ENCODE measurements at places on chromosomes 1 and 21. TPM values are rescaled to one million over a fixed set of nuclear protein-coding genes. Genes with fewer than 3 reads are reported as not detected.
A peak's percentile ranks its signal among the peaks of the same experiment; 100 is the strongest.

DNA sequence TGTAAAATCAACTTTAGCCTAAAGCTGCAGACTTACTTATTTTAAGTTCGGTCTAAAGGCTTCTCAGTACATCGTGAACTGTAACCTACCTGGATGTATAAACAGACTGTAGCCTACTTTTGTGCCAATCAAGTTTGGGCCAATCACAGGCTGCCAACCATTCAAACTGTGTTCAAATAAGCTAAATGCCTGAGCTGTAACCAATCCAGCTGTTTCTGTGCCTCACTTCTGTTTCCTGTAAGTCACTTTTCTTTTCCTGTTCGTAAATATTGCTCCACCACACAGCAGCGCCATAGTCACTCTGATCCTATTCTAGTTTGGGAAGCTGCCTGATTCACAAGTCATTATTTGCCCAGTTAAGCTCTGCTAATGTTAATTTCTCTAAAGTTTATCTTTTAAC lies 37.5 kb upstream of the SLAMF9 start:
- no peak for DNase-seq

- DNase-seq: no peak
Measured at GRCh38 chr1:221164029-221164428, 284.8 kb downstream of the HLX start.

DNA sequence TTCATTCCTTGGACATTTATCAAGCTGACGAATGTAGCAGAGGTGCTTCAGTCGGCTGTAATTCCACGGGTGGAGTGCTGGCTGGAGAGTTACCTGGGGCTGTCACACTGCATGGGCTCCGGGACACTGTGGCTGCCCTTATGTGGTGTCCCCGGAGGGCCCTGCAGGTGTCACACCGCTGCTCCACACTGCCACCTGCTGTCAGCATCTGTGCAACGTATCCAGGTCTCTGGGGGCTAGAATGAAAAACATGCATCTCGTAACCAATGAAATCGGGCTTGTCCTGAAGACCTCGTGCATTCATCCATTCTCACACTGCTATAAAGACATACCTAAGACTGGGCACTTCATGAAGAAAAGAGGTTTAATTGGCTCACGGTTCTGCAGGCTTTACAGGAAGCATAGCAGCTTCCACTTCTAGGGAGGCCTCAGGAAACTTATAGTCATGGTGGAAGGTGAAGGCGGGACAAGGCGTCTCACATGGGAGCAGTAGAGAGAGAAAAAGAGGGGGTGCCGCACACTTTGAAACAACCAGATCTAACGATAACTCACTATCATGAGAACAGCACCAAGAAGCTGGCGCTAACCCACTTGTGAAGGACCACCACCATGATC lies 46.7 kb upstream of the PCBP3 start:
- peak; percentile 71 for DNase-seq

GRCh38 chr1:47683401-47683800 lies 245.6 kb downstream of the FOXD2 start:
- no peak for DNase-seq

GRCh38 chr21:42563686-42564085 lies 50.0 kb downstream of the SLC37A1 start:
- DNase-seq: no peak

DNA sequence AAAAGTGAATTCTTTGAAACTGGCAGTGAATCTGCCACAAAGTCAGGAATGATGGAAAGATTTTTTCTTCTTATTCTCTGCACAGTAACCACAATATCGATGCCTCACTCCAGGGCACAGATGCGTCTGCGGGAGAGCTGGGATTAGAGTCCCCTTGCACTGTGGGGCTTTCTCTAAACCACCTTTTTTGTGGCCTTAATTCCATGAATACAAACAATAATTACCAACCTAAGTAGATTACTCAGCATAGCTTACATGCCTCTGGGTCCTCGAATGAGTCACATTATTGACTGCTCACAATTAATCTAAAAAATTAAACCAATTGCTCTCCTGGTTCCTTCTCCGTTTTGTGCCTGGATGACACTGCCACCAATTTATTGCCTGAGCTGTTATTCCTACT lies 125.8 kb downstream of the KAZN start:
- DNase-seq: no peak

The NKAIN1 gene
- total RNA-seq: not detected

The ST3GAL3 gene
- 22.3 TPM for total RNA-seq

The KCNJ9 gene
- total RNA-seq: not detected

The VCAM1 gene
- total RNA-seq: 0.36 TPM

The CHIT1 gene
- 2.2 TPM for total RNA-seq

The WDR64 gene
- not detected for total RNA-seq

Data from activated naive CD4-positive, alpha-beta T cell treated with anti-CD3 and anti-CD28 coated beads, Interleukin-2, amount 50 U/mL, for 72 hours (primary cell).